ENCODE measurements at places on chromosomes 4 and X.

DNA sequence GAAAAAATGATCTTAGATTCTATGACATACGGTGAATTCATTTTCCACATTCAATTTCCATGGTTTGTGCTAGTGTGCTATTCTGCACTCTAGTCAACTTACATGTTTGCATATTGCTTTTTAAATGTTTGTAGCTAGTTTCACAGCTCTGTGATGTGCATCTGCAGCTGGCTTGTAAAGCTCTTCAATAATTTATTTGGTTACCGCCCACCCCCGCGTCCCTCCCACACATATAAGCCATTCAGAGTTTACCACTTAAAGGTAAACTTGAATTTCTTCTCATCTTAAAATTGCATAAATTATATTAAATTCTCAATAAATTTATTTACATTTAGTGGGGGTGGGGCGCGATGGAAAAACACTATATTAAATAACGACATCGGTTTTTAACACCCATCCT, 291 bp upstream of the NBDY start:
- DNase-seq, result no peak

- DNase-seq, result no peak
Observed at GRCh38 chrX:110442635-110443034, 84.0 kb downstream of the RTL9 start.

DNA sequence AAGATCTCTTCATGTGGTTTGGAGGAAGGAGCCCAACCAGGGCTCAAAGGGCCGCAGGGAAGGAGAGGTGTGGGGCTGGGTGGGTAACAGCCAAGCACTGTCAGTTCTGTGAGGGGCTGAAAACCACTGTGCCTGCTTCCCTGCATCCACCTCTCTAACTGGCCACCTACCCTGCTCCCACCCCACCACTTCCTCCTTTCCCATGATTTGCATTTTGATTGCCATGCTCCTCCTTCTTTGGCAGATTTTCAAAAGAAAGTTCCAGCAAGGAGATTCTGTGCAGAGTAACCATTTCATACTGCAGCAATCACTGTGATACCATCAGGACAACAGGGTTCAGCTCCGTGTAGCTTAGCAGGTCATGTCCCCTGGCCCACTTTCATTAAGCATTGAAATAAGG, 1.8 kb downstream of the ZNF674 start:
- no peak for DNase-seq

- DNase-seq, result no peak
Observed at GRCh38 chr4:66554826-66555225, 884.5 kb upstream of the EPHA5 start.

GRCh38 chrX:19343085-19343534, 617 bp upstream of the PDHA1 start:
- no peak for DNase-seq

DNA sequence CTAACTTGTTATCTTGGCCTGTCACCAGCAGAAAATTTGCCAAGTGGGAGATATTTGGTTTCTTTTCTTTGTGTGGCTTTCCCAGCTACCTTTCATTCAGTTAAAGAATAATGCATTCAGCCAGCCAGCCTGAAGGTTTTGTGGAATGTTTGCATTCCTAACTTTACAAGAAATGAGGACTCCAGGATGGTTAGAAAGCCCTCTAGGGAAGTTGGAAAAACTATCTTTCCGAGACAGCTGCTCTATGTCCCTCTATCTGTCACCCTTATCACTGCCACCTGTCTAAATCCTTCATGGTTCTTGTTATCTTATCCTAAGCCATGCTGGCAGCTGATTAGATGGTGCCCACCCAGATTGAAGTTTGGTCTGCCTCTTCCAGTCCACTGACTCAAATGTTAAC, 384.2 kb downstream of the SH3BGRL start:
- no peak for DNase-seq

DNA sequence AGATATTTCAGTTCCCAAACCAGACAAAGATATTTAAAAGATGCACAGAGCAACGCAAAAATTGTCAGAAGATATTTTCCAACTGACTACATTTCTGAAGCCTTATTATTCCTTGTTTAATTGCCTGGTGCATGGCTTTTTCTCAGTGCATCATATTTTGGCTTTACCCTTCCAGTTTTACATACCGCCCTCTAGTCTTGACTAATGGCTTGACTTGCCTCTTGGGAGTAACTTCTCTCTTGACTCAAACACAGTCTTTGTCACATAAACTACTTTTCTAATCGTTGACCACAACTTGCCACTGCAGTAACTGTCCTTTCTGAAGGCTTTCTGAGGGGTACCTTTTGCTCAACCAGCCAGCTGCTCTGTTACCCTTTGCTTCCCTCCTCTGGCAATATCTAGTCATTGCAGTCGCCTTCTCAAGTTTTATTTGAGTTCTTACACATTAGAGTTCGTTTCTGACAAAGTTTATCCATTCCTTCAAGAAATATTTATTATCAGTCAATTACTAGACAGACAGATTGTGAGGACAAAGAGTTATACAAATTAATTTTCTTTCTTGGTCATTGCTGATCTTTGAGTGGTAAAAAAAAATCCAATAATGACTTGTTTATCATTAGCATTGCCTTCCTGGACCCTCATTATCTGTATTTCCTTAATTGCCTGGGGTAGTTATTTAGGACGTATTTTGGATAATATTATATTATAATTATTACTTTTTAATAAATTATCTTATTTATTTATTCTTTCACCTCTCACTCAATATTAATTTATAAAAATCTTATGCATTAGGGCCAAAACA, 506.9 kb upstream of the PCDH10 start:
- DNase-seq, result no peak

DNA sequence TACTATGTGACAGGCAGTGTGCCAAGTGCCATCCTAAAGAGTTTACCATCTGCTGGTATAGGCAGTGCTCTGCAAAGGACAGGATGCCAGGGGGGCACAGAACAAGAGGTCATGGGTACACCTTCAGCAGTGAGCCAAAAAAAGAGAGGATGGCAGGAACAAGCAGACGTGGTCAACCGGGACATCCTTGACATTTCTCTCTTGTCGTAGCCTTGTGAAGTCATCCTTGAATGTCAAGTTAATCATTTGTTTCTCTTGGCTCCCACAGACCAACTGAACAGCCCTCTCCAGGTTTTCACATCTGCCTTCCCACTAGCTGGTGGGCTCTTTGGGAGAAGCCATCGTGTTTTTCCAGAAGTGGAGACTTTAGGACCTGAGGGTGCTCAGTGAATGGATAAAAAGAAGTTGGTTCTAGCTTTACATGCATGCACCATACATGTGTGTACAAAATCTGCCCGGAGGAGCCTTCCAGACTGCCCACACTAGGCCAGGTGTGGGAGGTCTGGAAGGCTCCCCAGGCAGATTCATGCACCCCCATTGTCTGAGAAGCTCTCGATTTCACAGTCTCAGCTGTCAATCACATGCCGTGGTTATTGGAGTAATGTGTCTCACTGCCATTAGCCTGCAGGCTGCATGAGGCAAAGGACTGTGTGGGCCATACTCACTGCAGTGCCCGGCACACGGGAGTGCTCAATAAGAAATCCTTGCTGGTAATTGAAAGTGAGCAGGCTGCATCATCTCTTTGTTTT, 16.4 kb downstream of the PNMA6F start:
- DNase-seq, result no peak

GRCh38 chr4:15848191-15848842, 70.2 kb downstream of the CD38 start:
- no peak for DNase-seq

- DNase-seq, result no peak
Observed at GRCh38 chrX:150227321-150227860, 135.7 kb upstream of the MAMLD1 start.

- no peak for DNase-seq
Observed at GRCh38 chrX:65045001-65045400, 68.8 kb upstream of the ZC4H2 start.

- DNase-seq, result no peak
Observed at GRCh38 chrX:31603411-31604120, 531.7 kb upstream of the FTHL17 start.

GRCh38 chr4:16387448-16387847, 161.2 kb upstream of the TAPT1 start:
- no peak for DNase-seq

DNA sequence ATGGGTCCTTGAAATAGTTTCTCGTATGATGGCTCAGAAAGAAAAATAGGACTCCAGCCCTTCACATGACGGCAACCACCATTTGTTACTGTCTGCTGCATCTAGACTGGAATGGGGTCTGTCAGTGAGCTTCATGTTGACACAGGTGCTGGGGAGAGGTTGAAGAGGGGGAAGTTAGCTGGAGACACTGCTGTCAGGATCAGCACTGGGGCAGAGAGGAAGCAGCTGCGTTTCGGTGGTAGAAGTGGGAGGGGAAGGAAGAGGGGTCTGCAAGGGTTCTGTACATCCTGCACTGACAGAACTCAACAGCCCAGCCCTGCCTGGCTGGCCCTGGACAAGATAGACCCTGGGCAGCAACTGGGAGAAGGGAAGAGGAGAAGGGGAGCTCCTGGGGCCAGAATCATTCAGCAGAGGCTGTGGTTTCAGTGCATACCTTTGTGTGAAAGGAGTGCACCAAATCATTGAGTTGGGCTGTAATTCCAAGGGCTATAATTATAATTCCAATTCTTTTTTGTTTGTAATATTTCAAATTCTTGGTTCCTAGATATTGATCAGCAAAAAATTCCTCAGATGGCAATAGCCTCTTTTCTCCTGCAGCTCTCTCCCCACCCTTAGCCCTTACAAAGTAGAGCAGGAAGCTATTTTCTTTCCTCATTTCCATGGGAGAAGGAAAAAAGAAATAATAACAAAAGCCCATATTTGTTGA, 119.4 kb upstream of the C1GALT1C1 start:
- DNase-seq, result no peak

DNA sequence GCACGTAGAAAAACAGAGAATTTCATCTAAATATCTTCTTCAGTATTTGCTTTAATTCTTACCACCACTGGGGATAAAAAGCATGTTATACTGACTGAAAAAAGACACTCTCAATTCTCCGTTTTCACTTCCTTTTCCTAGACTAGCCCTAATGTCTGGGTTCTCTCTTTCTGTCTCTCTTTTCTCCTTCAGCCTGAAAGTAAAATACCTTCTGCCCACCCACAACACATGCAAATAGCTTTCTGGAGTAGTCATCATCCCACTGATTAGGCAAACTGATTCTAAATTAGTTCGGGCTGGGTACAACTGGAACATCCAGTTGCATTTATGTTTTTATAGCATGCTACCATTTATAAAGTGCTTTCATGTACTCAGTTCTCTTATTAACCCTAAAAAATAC, 142.4 kb upstream of the ANKRD50 start:
- DNase-seq, result no peak

GRCh38 chrX:19964017-19964710, 26.7 kb downstream of the BCLAF3 start:
- peak; percentile 6 for DNase-seq

- no peak for DNase-seq
Observed at GRCh38 chr4:84158670-84159069, 340.4 kb downstream of the NKX6-1 start.

- DNase-seq, result no peak
Observed at GRCh38 chr4:6154875-6155274, 45.5 kb downstream of the JAKMIP1 start.

GRCh38 chr4:111789901-111790640, 355.2 kb upstream of the FAM241A start:
- DNase-seq, result no peak

GRCh38 chr4:58560736-58561135, 1450.6 kb upstream of the IGFBP7 start:
- DNase-seq, result no peak

- no peak for DNase-seq
Observed at GRCh38 chr4:159722918-159723317, 620.0 kb downstream of the RAPGEF2 start.

- DNase-seq, result no peak
Observed at GRCh38 chr4:16415751-16416150, 189.5 kb upstream of the TAPT1 start.

DNA sequence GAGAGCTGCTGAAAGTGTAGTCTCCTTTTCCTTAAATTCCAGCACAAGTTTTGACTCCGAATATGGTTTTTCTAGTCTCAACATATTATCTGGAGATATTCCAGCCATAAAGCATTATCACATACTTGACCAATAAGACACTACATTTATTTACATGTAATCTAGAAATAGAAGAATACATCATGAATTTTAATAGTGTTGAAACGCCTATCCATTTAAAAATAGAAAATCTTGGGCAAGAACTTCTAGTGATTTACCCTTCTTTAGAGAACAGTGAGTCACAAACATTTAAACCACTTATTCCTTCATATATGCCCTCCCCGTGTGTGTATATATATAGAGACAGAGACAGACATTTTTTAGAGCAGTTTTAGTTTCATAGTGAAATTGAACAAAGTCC, 161.5 kb downstream of the SOWAHB start:
- DNase-seq, result no peak

DNA sequence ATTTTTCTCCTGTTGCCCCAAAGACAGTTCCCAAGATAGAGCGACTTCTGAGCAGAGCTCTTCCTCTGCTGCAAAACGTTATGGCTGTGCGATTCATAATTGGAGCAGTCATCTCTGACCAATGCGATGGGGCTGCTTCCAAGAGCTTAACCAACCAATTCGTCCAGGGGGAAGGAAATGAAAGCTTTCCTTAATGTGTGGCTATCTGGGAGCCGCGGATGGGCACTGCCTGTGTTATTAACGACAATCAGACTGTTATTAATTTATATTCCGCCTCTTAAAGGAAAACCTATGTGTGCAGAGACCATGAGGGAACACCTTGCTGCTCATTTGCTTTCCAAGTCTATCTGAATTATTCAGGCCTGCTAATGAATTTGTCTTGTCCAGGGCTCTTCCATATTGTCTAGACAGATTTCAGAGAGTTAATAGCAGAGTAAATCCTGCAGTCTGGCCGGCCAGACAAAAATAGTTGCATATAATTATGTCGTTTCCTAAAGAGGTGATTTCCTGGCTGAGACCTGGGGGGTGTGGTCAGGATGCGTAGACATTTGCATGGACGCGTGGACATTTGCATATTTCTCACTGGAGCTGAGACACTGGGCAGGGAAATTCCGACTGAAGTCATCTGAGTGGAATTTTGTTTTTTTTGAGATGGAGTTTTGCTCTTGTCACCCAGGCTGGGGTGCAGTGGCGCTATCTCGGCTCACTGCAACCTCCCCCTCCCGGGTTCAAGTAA, 135.4 kb downstream of the HMX1 start:
- no peak for DNase-seq

DNA sequence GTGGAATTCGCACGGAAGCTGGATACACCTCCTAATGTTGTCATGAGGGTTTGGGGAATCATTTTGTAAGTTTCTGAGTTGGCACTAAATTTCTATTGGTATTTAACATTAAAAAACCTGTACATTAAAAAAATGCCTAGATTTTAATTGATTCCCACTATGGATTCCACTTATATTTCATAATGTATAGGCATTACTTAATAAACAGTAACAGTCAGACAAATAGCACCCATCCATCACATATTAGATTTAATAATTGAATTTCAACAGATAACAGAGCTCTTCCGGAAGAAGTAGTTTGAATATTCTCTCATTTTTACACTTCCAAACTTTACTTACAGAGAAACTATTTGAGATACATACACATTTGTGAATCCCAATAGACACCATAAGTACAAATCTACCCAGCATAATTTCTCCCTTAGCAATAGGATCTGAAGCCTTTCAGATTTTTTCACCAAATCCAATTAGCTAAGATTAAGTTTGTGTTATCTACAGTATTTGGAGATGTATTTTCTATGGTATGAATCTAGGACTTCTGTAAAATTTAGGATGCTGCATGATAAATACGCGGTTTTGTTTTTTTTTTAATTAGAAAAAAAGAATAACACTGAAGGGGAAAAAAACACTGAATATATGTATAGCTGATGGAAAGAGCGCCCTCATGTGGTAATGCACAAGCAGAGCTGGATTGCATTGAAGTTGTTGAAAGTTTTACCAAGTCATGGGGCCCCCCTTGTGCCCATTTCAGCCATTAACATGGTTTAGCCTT, 12.2 kb upstream of the ODAM start:
- no peak for DNase-seq
